ENCODE measurements at places on chromosomes 11 and 22.

DNA sequence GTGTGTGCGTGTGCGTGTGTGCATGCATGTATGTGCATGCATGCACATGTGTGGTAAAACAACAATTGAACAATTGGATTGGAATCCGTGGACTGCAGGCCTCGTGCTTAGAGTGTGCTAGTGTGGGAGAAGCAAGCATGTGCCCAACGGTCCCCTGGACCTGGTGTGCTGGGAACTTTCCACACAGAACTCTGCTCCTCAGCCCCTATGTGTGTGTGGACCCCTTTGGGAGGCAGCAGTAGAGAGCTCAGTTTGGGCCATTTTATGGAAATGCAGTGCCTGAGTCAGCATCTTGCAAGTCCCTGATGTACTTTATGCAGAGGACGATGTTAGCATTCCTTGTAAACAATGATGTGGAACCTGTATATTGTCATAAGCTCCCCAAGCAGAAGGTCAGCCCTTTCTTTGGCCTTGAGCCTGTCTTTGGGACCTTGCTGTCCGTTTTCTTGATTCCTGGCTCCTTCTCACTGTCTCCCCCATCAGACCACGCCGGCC lies 167.3 kb downstream of the TBC1D22A start:
- DNase-seq: no peak

DNA sequence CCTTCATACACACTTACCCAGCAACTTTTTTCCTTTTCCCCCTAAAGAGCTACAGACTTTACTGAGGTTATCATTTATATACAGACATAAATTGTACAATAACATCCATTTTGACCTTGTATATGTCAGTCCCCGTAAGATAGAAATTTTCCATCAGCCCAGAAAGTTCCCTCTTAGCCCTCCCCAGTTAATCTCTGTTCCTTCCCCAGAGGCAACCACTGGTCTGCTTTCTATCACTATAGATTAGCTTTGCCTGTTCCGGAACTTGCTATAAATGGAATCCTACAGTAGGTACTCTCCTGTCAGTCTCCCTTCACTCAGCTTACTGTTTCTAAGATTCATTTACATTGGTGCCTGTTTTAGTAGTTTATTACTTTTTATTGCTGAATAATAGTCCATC lies 54.9 kb downstream of the TSPAN18 start:
- no peak for DNase-seq

- DNase-seq: no peak
Measured at GRCh38 chr11:103257360-103257759, 148.1 kb downstream of the DYNC2H1 start.

GRCh38 chr11:70281156-70281609 lies 10.7 kb downstream of the PPFIA1 start:
- DNase-seq: peak; percentile 49

DNA sequence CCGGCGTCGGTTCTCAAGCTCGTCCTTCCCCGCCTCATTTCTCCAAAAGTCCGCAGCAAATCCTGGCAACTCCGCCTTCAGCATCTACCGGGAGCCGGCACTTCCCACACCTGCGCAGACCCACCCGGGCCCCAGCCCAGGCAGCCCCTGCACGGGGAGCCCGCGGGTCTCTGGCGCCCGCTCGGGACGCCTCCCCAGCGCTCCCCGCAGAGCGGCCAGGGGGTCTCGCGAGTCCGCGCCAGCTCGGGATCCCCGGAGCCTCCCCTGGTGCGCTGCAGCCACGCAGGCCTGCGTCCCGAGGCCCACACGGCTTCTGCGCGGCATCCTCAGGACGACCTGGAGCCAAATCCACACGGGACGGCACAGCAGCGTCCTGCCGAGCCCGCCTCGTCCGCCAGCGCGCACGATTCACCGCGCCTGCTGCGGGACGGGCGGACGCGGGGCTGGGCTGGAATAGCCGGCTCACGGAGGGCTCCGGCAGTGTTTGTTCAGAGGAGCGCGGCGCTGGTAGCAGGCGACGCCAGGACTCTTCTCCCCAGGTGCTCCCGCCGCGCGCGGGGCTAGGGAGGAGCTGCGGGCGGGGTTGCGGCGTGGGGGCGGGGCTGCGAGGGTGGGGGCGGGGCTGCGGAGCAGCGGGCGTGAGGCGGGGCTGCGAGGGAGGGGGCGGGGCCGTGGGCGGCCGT lies 816 bp upstream of the PHRF1 start:
- peak; percentile 9 for DNase-seq

- DNase-seq: no peak
Measured at GRCh38 chr22:31278151-31278621, 14.1 kb downstream of the PIK3IP1 start.

- DNase-seq: no peak
Measured at GRCh38 chr22:44449061-44449682, 48.9 kb downstream of the RTL6 start.

GRCh38 chr11:42036201-42036600 lies 576.7 kb upstream of the LRRC4C start:
- peak; percentile 63 for DNase-seq

GRCh38 chr11:45665933-45666647 lies 668 bp upstream of the CHST1 start:
- DNase-seq: no peak

DNA sequence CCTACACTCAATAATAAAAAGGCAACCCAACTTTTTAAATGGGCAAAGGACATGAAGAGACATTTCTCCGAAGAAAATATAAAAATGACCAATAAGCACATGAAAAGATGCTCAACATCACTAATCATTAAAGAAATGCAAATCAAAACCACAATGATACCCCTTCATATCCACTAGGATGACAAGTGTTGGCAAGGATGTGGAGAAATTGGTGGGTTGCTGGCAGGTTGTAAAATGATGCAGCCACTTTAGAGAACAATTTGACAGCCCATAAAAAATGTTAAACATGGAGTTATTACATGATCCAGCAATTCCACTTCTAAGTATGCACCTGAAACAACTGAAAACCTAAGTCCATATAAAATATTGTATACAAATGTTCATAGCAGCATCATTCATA lies 73.2 kb upstream of the LMO2 start:
- no peak for DNase-seq

DNA sequence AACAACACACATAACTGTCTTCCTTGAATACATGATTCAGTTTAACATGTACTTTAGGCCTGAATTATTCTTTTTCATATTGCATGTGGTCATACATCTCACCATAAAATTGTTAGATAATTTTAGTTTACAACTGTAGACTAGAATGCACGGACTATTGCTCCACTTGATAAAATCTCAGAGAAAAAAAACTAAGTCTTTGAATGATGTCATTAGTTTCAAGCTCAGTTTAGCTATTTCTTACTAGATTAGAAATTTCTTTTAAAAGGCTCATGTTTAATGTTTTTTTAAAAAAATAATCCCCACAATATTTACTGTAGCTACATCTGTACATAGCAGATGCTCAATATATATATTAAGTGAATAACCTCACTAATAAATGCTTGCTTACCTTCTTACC lies 5.1 kb downstream of the RSF1 start:
- no peak for DNase-seq

DNA sequence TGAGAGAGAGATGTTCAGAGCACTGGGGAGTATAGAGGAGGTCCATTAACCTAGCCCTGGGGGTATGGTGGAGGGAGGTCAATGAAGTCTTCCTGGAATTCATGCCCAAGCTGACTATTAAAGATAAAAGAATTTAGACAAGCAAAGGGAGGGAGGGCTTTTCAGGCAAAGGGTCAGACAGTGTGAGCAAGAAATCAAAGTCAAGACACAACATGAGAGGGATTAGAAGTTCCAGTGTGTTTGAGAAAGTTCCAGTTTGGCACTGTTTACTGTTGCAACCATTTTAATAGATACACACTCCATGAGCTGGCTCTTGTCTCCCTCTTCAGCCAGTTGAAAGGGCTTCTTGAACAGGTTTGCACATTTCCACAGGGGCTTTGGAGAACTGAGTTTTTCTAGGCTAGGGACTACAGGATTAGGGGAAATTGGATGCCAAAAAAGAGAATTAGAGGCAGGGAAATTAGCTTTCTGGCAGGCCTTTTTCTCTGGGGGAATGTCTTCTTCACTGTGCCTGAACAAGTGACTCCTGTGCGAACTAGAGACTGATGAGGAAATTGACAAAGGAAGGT lies 14.7 kb upstream of the NNMT start:
- DNase-seq: no peak

DNA sequence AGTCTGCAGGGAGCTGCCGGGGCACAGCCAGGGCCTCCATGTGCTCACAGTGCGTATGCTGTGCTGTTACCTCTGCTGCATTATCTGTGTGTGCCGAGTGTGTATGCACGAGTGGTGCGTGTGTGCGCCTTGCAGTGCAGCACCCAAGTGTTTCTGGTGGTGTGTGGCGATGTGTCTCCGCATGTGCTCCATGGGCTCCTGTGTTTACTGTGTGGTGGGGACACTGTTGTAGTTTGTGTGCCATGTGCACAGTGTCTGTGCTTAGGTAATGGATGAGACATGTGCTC lies 31.4 kb downstream of the KCNC1 start:
- DNase-seq: no peak

GRCh38 chr11:12741671-12742216 lies 67.5 kb downstream of the TEAD1 start:
- no peak for DNase-seq

- no peak for DNase-seq
Measured at GRCh38 chr11:110409174-110409573, 20.6 kb upstream of the FDX1 start.

DNA sequence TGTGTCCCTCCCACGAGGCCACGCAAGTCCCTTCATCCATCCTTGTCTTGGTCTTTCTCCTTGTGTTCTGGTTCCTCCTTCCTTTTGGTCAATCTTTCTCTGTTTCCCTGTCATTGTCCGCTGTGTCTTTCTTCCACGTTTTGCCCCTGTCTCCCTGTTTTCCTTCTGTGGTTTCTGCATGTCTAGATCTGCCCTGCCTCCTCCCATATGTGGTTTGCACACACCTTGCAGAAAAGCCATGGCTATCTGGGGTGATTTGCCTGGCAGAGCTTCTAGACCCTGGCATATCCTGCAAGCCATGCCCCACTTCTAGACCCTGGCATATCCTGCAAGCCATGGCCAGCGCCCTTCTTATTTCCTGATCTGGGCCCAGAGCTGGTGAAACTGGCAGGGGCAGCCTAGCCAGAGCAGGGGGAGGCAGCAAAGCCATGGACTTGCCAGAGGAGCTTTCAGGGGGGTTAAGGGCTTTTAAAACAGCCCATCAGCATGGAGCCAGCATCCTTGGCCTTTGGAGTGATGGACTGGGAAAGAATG lies 131.6 kb upstream of the NECTIN1 start:
- DNase-seq: no peak

- DNase-seq: peak; percentile 25
Measured at GRCh38 chr11:83312430-83312829, 26.3 kb upstream of the CCDC90B start.

DNA sequence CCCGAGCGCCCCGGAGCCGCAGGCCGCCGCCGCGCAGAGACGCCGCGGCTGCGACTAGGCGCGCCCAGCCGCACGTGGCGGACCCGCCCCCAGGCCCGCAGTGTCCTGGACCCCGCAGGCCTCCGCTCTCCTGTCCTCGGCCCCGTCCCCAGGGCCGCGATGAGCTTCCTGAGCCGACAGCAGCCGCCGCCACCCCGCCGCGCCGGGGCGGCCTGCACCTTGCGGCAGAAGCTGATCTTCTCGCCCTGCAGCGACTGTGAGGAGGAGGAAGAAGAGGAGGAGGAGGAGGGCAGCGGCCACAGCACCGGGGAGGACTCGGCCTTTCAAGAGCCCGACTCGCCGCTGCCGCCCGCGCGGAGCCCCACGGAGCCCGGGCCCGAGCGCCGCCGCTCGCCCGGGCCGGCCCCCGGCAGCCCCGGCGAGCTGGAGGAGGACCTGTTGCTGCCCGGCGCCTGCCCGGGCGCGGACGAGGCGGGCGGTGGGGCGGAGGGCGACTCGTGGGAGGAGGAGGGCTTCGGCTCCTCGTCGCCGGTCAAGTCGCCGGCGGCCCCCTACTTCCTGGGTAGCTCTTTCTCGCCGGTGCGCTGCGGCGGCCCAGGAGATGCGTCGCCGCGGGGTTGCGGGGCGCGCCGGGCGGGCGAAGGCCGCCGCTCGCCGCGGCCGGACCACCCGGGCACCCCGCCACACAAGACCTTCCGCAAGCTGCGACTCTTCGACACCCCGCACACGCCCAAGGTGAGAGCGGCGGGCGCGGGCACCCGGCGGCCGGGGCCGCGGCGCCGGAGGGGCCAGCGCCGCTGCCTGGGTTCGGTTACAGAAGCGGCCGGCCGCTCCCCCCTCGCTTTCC lies 528 bp downstream of the WEE1 start:
- DNase-seq: no peak

GRCh38 chr11:8067567-8067928 lies 13.5 kb upstream of the TUB start:
- DNase-seq: no peak

- DNase-seq: no peak
Measured at GRCh38 chr11:31814176-31814868, 3.2 kb upstream of the PAX6 start.

- no peak for DNase-seq
Measured at GRCh38 chr11:8015753-8016239, 28.7 kb downstream of the EIF3F start.

DNA sequence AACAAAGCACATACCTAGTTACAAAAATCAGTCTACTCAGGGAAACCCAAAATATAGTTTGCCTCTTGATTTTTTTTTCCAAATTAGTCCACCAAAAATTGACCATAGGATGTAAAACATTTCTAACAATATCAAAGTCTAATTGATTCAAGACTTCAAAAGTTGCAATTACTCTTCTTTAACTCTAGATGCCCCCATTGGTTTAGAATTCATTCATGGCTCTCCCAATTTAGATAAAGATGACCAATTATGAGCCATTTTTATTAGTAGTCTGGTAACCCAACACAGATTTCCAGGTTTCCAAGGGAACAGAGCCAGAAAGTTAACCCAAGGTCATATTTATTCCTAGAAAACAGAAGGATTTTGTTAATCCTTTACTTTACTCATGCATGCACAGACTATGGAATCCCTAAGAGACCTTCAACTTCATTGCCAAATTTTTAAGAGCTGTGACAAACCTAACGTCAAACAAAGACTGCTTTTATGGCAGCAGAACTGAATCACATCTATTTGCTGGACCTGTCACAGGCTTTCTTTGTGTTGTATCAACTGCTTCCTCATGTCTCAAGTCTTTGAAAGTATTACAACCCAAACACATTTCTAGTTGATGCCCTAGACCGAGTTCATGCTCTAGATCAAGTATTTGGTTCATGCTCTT lies 55.3 kb downstream of the C22orf42 start:
- DNase-seq: no peak

- no peak for DNase-seq
Measured at GRCh38 chr11:96197801-96198701, 144.9 kb downstream of the MAML2 start.

- DNase-seq: no peak
Measured at GRCh38 chr22:17233348-17234043, 14.3 kb upstream of the ADA2 start.

DNA sequence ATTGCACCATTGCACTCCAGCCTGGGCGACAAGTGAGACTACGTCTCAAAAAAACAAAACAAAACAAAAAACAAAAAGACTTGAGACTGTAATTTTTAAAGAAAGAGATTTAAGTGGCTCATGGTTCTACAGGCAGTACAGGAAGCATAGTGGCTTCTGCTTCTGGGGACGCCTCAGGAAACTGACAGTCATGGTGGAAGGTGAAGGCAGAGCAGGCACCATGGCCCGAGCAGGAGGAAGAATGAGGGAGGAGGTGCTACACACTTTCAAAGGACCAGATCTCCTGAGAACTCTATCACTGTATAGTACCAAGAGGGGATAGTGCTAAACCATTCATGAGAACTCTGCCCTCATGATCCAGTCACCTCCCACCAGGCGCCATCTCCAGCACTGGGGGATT lies 52.0 kb downstream of the CBL start:
- no peak for DNase-seq

- DNase-seq: no peak
Measured at GRCh38 chr11:43119275-43119970, 192.4 kb upstream of the API5 start.

All from forelimb muscle (tissue), 1 donor.